ENCODE measurements at places on chromosomes 5 and 9.
A peak's percentile ranks its signal among the peaks of the same experiment; 100 is the strongest.

DNA sequence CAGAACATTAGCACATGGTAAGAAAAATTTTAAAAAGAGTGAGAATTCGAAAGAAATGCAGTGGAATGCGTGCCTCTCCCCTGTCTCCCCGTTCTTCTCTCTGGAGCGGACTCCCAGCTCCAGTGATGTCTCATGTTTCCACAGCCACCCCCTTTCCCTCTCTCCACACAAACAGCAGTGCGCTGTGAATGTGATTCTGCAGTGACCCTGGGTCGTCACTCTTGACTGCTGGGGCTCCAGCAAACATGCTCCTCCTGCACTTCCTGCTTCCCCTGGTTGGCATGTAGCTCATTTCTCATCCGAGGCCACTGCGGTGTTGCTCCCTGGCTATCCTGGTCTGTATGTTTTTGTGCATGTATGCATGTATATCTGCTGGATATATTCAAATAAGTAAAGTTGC lies 13.3 kb downstream of the PHF2 start:
- peak; percentile 72 for DNase-seq

DNA sequence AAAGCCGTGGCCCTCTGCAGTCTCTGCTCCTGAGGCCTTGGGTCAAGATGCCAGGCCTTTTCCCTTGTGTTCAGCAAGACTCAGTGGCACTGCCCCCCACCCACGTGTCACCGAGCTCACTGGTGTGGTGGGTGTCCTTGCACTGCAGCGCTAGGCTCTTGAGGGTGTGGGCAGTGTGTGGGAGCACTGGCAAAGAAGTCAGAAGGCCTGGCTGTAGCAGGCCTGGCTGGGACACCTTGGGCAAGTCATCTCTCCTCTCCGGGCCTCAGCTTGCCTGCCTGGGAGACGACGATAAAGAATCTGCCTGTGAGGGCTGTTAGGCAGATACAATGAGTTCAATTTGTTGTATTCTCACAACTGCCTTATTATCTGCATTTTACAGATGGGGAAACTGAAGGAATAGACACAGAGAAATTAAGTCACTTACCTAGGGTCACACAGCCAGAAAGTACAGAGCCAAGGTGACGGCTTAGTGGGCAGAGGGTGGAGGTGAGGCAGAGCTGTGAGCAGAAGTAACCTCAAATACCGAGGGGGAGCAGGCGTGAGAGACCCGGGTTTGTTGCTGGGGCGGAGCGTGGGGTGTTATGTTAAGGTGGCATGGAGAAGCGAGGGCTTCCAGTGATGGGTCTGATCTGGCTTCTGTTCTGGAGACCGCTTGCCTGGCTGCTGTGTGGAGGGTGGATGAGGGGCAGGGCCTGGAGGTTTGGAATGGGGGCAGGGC lies 1.4 kb downstream of the TSPAN17 start:
- DNase-seq = no peak

DNA sequence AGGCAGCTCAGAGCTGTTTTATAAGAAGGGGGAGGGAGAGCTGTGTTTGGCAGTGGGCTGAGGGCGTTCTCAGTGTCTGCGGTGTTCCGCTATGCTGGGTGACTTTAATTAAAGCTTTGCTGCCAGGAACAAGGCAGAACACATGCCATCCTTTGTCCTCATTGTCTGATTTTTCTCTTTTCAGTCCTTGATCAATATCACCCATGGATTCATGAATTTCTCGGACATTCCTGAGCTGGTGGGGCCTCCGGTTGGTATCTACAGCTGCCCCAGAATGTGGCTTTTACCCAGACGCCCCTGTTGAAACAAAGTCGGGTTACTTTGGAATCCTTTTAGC lies 66.5 kb upstream of the TGFBR1 start:
- no peak for DNase-seq

DNA sequence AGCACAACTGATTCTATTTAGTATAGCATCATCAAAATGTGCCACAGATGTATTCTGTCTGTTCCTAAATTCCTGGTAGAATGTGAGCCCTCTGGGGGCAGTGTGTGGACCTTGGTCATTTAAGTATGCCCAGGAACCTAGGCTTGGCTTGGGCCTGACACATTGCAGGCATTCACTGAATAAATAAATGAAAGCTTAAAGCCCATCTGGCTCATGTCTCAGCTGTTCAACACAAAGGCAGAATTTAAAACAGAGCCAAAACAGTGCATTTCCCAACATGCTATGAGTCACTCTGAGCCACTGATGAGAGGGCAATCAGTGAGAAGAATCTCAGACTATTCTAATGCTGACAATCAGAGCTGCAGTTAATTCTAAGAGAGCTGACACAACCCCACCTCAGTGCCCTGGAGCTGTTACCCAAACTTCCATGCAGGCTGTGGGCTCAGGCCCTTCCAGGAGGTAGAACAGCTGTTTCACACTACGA lies 8.1 kb downstream of the FAM193B start:
- peak; percentile 88 for DNase-seq

DNA sequence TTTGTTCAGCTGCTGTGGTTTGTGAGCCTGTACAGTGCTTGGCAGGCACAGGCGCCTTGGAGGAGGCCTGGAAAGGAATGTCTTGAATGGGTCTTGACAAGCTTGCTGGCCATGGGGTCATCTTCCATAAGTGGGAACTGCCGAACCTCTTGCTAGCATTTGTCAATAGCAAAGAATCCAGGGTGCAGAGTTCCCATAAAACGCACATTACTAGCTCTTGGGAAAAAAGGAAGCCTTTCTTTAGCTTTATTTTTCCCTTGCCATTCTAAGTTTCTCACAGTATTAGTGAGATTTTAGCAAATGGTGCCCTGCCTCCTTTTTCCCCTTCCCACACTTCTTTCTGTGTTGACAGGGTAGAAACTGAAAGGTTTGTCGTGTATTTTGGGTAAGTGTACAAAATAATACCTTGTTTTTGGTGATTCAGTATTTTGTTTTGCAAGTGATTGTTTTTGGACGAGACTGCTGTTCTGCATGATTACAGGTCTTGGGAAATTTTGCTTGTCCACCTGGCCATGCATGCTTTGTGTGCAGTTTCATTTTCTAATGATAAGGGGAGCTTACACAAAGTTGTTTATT lies 82.0 kb downstream of the ADGRV1 start:
- no peak for DNase-seq

GRCh38 chr9:123269281-123269680 lies 895 bp upstream of the STRBP start:
- no peak for DNase-seq

All from hepatic stellate cell (primary cell).